ENCODE measurements at places on chromosomes 11 and 22. TPM values are rescaled to one million over a fixed set of nuclear protein-coding genes. Genes with fewer than 3 reads are reported as not detected.

Gene ZNF74
- total RNA-seq = 12.3 TPM

- no peak overlapping the region for H3K4me3 ChIP-seq
- H3K27ac ChIP-seq = no peak overlapping the region
- H3K36me3 ChIP-seq = no peaks in the 10 kb centered on the region
- H3K4me1 ChIP-seq = no peaks in the 10 kb centered on the region
- H3K27me3 ChIP-seq = no peaks in the 10 kb centered on the region
- DNase-seq = no peak
Observed at GRCh38 chr11:116122697-116123472, 618.7 kb upstream of the CADM1 start.

GRCh38 chr11:1042626-1043562 lies 6.4 kb upstream of the MUC6 start:
- H3K36me3 ChIP-seq = no peaks in the 10 kb centered on the region
- H3K4me1 ChIP-seq = no peaks in the 10 kb centered on the region
- H3K4me3 ChIP-seq = no peak overlapping the region
- peaks cover 20% of the 10 kb centered on the region for H3K27me3 ChIP-seq
- peak; percentile 42 for DNase-seq

Gene FUT4
- 7.1 TPM for total RNA-seq

Gene OR51B4
- total RNA-seq = not detected

DNA sequence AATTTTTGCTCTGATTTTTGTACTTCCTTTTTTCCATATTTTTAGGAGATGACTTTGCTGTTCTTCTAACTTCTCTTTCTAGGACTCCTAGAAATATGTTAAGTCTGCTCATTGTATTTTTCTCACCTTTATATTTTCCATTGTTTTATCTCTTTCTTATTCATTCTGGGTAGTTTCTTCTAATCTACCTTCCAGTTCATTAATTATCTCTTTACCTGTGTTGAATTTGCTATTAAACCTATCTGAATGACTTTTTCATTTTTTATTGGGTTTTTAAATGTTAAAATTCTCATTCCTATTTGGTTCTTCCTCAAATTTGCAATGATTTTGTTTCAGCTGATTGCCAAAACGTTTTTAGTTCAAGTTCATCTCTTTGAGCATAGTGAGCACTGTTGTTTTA lies 27.8 kb upstream of the EHF start:
- no peaks in the 10 kb centered on the region for H3K4me1 ChIP-seq
- H3K27ac ChIP-seq = no peak overlapping the region
- no peaks in the 10 kb centered on the region for H3K27me3 ChIP-seq
- H3K4me3 ChIP-seq = no peak overlapping the region
- DNase-seq = no peak

- peaks cover 60% of the 10 kb centered on the region for H3K4me1 ChIP-seq
- H3K27ac ChIP-seq = peak overlapping the region; percentile 67
- no peaks in the 10 kb centered on the region for H3K27me3 ChIP-seq
- H3K36me3 ChIP-seq = peaks cover 4% of the 10 kb centered on the region
- peak; percentile 69 for DNase-seq
Observed at GRCh38 chr11:65915821-65916251, 3.0 kb downstream of the C11orf68 start.

- H3K27ac ChIP-seq = no peak overlapping the region
- peaks cover 10% of the 10 kb centered on the region for H3K4me1 ChIP-seq
- no peak for DNase-seq
- H3K36me3 ChIP-seq = peaks cover 18% of the 10 kb centered on the region
Observed at GRCh38 chr11:116742104-116742503, 30.7 kb downstream of the BUD13 start.

Gene OLFML1
- total RNA-seq = 23.2 TPM

GRCh38 chr11:60485987-60486386 lies 6.6 kb upstream of the MS4A12 start:
- no peak overlapping the region for H3K4me3 ChIP-seq
- no peaks in the 10 kb centered on the region for H3K27me3 ChIP-seq
- DNase-seq = no peak
- H3K27ac ChIP-seq = no peak overlapping the region
- H3K36me3 ChIP-seq = no peaks in the 10 kb centered on the region
- H3K4me1 ChIP-seq = no peaks in the 10 kb centered on the region

GRCh38 chr11:24949406-24949805 lies 452.6 kb downstream of the LUZP2 start:
- no peaks in the 10 kb centered on the region for H3K27me3 ChIP-seq
- no peaks in the 10 kb centered on the region for H3K36me3 ChIP-seq
- H3K4me1 ChIP-seq = no peaks in the 10 kb centered on the region
- H3K27ac ChIP-seq = no peak overlapping the region
- DNase-seq = no peak
- no peak overlapping the region for H3K4me3 ChIP-seq

GRCh38 chr11:13669544-13670488 lies 1.3 kb downstream of the FAR1 start:
- H3K36me3 ChIP-seq = no peaks in the 10 kb centered on the region
- H3K27ac ChIP-seq = peak overlapping the region; percentile 92
- DNase-seq = no peak
- H3K27me3 ChIP-seq = no peaks in the 10 kb centered on the region
- peak overlapping the region; percentile 94 for H3K4me3 ChIP-seq
- peaks cover 43% of the 10 kb centered on the region for H3K4me1 ChIP-seq

Gene MCHR1
- not detected for total RNA-seq

GRCh38 chr11:62088331-62088933 lies 35.4 kb upstream of the INCENP start:
- H3K4me3 ChIP-seq = no peak overlapping the region
- H3K27ac ChIP-seq = no peak overlapping the region
- H3K27me3 ChIP-seq = no peaks in the 10 kb centered on the region
- DNase-seq = no peak

GRCh38 chr11:71096751-71097388 lies 155.5 kb downstream of the SHANK2 start:
- no peak overlapping the region for H3K27ac ChIP-seq
- no peak overlapping the region for H3K4me3 ChIP-seq
- peaks cover 2% of the 10 kb centered on the region for H3K36me3 ChIP-seq
- DNase-seq = no peak
- H3K27me3 ChIP-seq = no peaks in the 10 kb centered on the region
- no peaks in the 10 kb centered on the region for H3K4me1 ChIP-seq

Gene ZBTB44
- total RNA-seq = 59.8 TPM

DNA sequence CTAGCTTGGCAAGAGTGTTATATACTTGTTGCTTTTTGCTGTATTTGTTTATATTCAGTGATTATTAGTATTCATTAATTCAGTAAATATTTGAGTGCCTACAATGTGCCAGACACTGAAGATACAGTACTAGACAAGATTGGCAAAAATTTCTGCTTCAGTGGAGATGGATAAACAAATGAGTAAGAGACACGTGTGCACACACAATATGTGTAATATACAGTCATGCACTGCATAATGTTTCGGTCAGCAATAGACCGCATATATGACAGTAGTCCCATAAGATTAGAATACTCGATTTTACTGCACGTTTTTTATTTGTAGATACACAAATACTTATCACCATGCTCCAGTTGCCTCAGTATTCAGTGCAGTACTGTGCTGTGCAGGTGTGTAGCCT lies 104.9 kb upstream of the GAL start:
- no peak overlapping the region for H3K27ac ChIP-seq
- no peak overlapping the region for H3K4me3 ChIP-seq
- no peaks in the 10 kb centered on the region for H3K27me3 ChIP-seq
- DNase-seq = no peak

Gene OR51B5
- total RNA-seq = not detected

DNA sequence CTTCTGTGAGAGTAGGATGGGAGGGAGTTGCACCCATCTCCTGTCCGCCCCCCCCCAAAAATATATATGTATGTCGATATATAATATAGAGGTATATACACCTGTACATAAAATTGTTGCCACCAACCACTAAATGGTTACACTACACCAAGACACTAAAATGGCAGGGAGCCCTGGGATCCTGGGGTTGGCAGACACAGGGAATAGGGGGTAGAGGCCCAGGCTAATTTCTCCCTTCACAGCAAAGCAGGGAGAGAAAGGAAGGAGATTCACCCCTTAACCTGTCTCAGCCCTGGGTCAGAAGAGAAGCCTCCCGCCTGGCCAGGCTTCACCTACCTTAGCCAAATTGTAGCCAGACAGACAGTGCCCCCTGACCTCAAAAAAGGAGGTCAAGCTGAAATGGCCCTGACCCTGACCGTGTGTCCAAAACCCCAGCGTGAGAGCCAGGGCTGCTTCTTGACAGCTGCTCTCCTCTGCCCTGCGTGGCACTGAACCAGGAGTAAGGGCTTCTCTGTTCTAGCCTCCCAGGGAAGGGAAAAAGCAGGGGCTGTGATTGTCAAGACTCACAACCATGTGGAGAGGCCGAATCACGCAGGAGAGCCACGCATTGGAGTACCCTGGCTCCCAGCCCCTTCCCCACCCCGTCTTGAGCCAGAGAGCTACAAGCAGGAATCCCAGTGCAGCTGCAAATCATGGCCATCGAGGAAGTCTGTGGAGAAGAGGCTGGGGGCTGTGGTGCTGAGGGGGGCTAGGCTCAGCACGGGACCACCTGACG lies 40.5 kb downstream of the SGSM3 start:
- H3K27ac ChIP-seq = no peak overlapping the region
- no peaks in the 10 kb centered on the region for H3K27me3 ChIP-seq
- H3K4me3 ChIP-seq = no peak overlapping the region
- DNase-seq = no peak

Gene APOA4
- total RNA-seq = not detected

Gene TCP11L1
- 18.1 TPM for total RNA-seq

GRCh38 chr22:20569059-20570058 lies 61.9 kb downstream of the MED15 start:
- H3K4me1 ChIP-seq = peaks cover 74% of the 10 kb centered on the region
- H3K4me3 ChIP-seq = no peak overlapping the region
- peak overlapping the region; percentile 81 for H3K27ac ChIP-seq
- peak; percentile 90 for DNase-seq

DNA sequence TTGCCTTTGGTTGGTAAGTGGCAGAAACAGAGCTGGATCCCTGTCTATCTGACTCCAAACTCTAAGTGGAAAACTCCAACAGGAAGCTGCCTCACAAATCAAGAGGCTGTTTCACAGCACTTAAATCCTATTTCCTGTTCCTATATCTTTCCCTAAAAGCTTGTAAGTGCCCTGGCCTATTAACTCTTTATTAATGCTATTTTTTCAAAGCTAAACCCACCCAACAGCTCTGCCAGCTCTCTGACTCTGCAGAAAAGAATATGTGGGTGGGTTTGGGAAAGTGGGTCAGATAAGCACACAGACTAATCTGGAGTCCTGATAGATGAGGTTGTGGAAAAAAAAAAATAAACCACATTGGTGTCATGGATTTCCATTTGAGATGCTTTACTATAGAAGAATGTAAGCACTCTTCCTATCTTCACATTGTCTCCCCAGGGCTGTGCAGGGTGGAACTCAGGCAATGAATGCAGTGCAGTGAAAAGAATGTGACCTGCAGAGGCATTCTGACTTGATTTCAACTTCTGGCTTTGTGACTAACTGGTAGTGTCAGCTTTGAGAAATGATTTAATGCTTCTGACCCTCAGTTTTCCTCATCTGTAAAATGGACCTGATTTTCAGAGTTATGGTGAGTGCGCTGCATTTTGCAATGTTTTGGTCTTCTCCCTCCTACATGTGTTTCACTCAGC lies 125.6 kb downstream of the AASDHPPT start:
- H3K27me3 ChIP-seq = no peaks in the 10 kb centered on the region
- no peak for DNase-seq
- H3K36me3 ChIP-seq = no peaks in the 10 kb centered on the region
- H3K4me3 ChIP-seq = no peak overlapping the region
- H3K4me1 ChIP-seq = no peaks in the 10 kb centered on the region

DNA sequence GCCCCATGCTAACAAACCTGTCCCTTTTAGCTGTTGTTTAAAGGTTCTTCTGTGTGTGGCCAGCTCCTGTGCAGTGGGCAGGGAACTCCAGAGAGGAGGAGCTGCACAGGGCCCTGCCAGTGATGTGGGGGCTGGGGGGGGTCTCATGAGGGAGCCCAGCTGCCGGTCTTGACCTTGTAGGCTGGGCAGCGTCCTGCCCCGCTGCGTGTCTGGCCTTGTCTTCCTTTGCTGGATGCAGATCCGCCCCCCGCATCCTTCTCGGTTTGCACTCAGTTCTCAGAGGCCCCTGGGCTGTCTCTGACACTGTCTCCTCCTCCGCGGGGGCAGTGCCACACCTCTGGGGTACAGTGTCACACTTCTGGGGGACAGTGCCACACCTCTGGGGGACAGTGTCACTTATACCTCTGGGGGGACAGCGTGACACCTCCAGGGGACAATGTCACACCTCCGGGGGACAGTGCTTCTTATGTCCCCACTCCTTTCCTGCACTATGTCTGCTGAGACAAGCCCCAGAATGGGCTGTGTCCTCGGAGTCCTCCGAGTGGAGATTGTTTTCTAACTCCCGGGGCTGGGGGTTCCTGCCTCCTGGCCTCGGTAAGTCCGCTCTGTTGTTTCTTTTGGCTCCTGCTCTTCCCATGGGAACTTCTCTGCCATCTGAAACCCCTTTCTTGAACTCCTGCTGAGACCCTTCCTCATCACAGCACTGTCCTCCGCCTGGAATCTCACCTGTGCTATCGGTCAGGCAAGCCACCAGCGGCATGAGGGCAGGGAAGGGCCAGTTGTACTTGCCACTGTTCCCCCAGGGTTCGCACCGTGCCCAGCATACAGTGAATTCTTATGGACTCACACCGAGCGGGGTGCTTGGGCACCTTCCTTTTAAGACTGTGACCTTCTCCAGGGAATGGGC lies 788.3 kb downstream of the TBC1D22A start:
- no peak overlapping the region for H3K27ac ChIP-seq
- H3K4me1 ChIP-seq = no peaks in the 10 kb centered on the region
- H3K4me3 ChIP-seq = no peak overlapping the region
- H3K27me3 ChIP-seq = peaks cover 15% of the 10 kb centered on the region
- no peak for DNase-seq
- no peaks in the 10 kb centered on the region for H3K36me3 ChIP-seq

- H3K4me3 ChIP-seq = no peak overlapping the region
- peak; percentile 38 for DNase-seq
- no peaks in the 10 kb centered on the region for H3K36me3 ChIP-seq
- H3K4me1 ChIP-seq = no peaks in the 10 kb centered on the region
Observed at GRCh38 chr11:2582946-2583604, 116.7 kb downstream of the KCNQ1OT1 start.

DNA sequence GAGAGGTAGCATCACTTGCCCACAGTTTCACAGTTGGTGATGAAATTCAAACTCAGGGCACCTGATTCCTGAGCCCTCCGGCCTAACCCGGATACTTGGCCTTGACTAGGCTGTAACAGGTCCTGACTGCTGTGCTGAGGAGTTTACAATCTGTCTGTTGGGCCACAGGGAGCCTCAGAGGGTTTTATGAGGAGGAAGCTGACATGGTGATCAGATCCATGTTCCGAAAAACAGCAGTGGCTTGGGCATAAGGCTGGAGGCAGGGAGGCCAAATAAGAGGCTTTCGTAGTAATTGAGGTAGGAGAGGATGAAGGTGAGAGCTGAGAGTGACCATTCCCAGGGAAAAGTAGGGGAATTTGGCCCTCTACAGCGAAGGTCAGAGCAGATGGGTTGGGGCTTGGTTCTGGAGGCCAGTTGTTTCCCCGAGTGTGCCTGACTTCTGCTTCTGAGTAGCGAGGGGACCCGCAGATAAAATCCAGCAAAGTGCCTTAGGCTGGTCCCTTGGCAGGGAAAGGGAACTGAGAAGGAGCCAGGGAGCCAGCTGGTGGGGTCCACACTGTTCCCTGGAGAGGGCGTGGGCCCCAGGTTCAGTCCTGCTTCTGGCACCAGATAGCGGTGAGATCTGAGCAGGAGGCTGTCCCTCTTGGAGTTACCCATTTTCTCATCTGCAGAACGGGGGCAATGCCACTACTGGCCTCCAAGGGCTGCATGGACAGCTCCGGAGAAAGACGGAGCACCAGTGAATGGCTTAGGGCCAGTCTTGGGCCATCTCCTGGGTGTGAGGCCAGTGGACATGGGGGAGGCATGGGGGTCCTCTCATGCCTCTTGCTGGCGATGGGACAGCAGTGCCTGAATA lies 6.5 kb downstream of the PRDM11 start:
- H3K4me3 ChIP-seq = no peak overlapping the region
- H3K27ac ChIP-seq = no peak overlapping the region
- no peaks in the 10 kb centered on the region for H3K27me3 ChIP-seq
- peaks cover 16% of the 10 kb centered on the region for H3K4me1 ChIP-seq

Gene KRTAP5-10
- not detected for total RNA-seq

Measured in lower lobe of right lung (tissue), 2 donors.